ENCODE measurements at places on chromosomes 16 and 17.

DNA sequence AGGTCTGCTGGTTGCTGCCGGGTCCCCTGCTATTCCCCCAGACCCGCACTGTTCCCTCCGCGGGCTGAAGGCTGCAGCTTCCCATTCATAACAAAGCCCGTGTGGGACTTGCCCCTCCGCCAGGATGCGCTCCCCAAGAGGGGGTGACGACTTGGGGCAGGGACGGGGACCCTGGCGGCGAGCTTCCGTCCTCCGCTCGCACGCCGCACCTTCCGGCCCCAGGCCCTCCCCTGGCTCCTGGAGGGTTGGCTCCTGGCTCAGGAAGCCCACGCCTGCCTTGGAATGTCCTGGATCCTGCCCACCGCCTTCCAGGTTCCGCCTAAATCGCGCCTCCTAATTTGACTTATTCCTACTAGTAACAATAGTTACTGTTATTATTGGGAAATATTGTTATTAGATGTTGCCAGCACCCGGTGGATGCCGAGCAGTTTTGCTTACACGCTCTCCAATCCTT is 1.1 kb upstream of the TFAP4 start:
- DNase-seq: peak; percentile 40

DNA sequence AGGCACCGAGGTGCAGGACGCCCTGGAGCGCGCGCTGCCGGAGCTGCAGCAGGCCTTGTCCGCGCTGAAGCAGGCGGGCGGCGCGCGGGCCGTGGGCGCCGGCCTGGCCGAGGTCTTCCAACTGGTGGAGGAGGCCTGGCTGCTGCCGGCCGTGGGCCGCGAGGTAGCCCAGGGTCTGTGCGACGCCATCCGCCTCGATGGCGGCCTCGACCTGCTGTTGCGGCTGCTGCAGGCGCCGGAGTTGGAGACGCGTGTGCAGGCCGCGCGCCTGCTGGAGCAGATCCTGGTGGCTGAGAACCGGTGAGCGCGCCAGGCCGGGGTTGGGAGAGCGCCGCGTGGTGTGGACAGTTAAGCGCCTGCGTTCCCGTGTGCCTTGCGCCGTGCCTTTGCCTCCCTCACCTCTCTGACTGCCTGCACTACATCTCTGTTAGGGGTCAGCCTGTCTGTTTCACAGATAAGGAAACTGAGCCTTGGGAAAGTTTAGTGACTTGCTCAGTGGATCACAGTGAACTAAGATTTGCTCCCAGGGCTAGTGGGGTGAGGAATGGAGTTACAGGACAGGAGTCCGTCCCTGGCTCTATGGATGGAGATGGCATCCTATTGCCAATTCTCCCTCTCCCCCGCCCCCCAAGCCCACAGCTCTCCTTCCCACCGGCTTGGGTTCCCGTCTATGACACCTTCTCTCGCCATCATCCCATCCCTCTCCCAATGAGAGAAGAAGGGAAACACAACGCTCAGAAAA is 880 bp downstream of the SARM1 start:
- peak; percentile 27 for DNase-seq

DNA sequence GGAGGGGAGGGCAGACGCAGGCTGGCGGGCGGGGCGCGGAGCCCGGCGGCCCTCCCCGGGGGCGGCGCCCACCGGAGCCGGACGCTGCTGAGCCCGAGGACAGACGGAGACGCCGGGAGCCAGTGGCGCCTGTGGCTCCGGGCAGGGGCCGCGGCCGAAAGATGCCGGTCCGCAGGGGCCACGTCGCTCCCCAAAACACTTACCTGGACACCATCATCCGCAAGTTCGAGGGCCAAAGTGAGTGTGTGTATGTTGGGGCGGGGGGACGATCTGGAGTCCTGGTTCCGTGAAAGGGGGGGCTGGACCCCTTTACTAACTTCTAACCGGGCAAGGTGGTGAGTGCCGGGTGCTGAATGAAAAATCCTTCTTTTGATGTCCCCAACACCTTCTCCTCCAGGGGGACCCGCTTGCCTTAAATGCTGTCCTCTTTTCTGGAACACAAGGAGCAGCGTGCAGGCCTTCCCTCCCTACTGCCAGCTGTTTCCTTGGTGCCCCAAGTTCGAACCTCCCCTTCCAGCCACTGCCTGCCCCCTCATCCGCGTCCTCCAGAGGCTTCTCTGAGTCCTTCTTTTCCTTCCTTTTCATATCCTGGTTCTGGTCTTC is at the start of gene KCNH6:
KCNH6 (plus strand) TSS at position 106 of the 603 bp plus-strand sequence; CDS start at position 162, 56 bp downstream.
- no peak for DNase-seq

DNA sequence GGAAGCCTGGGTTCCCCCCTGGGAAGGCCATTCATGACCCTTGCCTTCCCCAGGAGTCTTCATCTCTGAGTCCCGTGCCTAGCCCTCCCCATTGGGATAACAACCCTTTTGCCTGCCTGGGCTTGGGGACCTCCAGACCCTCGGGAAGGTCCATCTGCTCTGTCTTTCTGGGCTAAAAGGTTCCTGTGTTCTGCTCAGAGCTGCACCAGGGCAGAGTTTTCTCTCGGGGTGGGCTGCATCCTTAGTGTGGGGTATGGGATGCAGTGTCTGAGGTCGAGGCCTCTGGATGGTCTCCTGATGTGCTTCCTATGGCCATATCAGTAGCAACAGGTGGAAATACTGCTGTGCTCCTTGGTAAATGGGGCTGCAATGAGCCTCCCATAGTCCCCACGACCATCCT is 22.9 kb upstream of the PLLP start:
- DNase-seq: no peak

DNA sequence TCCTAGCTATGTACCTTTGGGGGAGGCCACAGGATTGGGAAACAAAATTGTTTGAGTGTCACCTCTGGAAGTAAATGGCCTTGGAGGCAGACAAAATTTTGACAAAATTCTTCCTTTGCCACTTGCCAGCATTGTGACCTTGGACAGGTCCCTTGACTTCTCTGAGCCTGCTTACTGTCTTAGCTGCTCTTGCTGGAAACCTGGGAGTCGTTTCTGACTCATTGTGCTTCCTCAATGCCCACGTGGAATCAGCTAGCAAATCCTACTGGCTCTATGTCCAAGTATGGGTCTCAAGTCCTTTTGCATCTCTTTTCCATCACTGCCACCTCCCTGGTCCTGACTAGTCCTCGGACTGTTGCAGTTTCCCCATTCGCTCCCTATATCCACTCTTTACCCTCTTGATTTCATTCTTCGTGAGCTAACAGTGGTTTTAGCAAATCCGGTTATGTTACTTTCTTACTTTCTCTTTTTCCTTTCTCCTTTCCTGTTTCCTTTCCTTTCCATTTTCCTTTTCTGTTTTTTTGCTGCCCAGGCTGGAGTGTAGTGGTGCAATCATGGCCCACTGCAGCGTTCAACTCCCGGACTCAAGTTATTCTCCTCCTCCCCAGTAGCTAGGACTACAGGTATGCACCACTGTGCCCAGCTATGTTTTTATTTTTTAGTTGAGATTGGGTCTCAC is 68.1 kb upstream of the LGALS9 start:
- no peak for DNase-seq

GRCh38 chr16:51960931-51961330 is 586.0 kb downstream of the TOX3 start:
- no peak for DNase-seq

GRCh38 chr16:62022688-62023087 is 13.6 kb downstream of the CDH8 start:
- no peak for DNase-seq

DNA sequence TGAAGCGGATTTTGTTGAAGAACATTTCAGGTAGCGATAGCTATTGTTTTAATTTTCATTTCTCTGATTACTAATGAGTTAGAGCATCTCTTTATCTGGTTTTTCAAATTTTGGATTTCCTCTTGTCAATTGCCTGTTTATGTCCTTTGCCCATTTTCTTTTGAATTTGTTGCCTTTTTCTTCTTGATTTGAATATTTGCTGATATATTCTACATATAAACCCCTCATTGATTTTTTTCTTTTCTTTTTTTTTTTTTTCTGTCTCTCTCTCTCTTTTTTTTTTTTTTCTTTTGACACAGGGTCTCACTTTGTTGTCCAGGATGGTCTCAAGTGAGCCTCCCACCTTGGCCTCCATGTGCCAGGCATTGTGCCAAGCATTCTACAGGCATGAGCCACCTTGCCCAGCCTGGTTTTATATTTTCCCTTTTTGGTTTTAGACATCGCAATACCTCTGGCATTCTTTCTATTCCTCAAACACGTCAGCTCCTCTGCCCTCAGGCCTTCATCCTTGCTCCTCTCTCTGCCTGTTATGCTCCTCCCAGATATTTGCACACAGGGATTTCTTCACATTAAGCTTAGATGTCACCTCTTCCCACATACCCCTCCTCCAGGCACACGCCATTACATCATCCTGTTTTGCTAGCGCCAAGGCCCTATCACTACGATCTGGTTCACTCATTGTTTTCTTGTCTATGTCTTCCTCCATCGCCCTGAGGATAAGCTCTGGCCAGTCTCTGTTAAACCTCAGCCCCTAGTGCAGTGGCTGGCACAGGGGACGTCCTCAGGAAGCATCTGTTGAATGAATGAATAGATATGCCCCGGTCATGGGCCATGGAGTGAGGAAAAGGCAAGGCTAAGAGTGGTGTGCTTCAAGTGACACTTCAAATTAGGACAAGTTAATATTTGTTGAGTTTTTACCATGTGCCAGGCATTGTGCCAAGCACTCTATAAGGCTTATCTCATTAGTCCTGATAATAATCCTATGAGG is 8.6 kb downstream of the SARM1 start:
- DNase-seq: peak; percentile 16

GRCh38 chr17:52024300-52024870 is 134.1 kb downstream of the CA10 start:
- peak; percentile 68 for DNase-seq
